Activated naive CD8-positive, alpha-beta T cell treated with anti-CD3 and anti-CD28 coated beads, Interleukin-2, amount 50 U/mL, for 24 hours (primary cell): ENCODE measurements at places on chromosomes 13 and 19.
A peak's percentile ranks its signal among the peaks of the same experiment; 100 is the strongest.

DNA sequence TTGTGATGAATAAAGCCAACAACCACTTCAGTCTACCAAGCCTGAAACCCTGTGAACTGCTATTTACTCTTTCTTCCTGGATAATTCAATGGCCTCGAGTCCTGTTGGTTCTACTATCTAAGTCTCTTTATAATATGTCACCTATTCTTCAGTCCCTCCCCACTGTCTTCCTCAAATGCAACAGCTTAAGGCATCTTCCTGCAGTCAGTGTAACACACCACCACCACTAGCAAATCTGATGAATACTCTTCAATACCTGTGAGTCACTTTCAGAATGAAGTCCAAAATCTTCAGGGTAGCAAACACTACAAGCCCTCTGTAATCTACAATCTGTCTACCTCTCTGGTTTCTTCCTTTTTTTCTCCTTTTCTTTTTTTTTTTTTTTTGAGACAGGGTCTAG, 32.9 kb downstream of the ZDHHC20 start:
- no peak for DNase-seq

- DNase-seq = no peak
Observed at GRCh38 chr19:9531933-9532332, 6.5 kb downstream of the ZNF426 start.

DNA sequence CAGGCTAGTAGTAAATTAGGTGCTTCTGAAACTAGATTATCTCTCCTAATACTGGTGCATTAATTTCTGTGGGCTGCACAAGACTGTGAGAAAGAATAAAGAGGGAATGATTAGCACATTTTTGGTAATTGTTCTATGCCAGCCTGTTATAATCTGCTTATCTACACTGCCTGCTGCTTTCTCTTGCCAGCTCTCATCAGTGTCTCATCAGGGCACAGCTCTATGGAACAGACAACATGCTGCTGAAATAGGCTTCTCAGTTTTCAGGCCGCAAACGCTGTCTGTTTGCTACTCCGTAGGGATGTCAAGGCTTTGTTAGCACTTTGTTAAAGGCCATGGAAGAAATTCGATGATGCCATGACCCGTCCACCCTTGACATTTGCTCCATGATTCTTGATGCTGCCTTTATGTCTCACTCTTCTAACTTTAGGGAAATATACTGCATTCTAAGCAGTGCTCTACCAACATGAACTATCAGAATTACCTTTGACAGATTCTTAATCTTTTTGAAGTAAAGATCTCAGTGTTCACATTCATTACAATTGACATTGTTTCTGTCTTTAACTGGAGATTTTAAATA, 84.0 kb upstream of the PRR20A start:
- no peak for DNase-seq

DNA sequence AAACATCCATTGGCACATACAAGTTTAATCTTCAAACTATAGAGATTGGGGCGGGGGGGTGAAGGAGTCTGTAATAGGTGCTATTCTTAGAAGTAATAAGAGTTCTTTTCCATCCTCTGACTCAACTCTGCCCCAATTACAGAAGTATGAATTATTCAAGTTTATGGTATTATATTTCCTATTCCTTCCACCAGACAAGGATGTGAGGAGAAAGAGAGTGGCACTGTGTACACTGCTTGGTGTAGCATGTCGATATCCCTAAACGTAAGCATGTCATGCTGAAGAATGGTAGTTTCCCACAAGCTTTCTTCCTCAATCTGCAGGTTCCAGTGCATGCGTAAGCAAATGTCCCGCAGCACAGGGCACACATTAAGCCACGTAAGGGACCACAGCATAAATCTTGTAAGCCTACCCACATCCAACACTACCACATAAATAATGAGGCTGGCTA, 14.1 kb downstream of the BRD4 start:
- no peak for DNase-seq

DNA sequence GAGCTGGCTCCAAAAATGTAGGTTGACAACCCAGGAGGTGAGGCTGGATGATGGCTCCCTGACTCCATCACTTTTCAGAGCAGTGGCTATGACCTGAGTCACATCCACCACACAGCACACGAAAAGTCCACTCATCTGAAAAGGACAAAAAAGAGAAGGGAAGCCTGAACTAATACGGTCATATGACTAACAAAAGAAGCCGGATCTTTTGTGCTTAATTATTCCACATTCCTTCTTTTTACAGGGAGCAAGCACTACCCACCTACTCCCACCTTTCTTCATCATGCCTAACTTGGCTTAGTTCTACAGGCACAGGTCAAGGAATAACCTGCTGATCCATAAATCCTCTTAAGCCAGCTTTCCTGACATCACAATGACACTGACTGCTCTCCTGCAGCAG, 601.3 kb upstream of the MIR17HG start:
- DNase-seq = no peak

- DNase-seq = no peak
Observed at GRCh38 chr19:51726049-51726448, 2.3 kb upstream of the HAS1 start.

DNA sequence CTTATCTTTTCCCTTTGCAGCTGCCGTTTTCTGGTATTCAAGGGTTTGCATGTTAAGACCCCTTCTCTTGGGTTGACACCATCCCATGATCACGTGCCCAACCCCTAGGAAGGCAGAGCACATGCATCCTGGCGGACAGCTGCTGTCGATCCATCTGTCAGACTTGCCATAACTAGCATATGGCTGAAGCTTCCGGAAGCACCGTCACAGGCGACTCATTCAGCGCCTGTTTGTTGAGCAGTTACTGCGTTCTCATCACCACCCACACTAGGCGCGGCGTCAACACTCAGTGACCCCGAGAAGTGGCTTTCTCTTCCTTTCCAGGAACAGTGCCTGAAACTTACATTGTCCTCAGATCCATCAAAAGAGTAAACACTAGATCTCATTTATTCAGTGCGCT, 93.6 kb downstream of the SOX1 start:
- DNase-seq = no peak

GRCh38 chr19:30760014-30760413, 387.8 kb downstream of the ZNF536 start:
- DNase-seq = no peak

GRCh38 chr13:67620665-67621064, 390.5 kb upstream of the PCDH9 start:
- DNase-seq = no peak

DNA sequence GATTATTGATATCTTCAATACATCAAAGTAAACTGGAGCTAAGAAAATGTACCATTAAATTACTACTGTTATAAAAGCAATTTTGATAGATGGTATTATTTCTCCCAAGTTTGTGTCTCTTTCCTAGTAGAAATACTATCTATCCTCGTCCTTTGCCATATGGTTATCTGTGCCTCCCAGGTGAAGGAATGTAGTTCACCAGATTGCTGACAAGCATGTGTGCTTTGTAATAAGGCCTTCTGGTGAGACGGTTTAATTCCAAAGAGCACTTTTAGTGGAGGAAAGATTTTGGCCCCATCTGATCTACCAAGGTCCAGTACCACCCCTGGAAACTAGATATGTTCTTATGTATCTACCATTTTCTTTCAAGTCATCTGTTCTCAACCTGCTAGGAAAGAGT, 243.6 kb downstream of the DLEU7 start:
- DNase-seq = no peak

DNA sequence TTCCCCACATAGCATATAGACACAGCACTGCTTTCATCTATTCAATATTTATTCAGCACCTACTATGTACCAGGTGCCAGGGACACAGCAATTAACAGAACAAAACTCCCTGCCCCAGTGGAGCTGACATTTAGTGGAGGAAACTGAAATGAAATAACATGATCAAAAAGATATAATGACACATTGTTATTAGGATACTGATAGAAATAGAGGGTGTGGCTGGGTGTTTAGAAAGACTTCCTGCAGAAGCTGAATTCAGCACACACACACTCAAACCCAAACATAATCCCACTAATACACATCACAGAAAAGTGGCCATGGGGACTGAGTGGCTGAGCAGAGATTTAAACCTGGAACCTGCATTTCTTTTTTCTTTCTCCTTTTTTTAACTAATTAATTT, 3.8 kb upstream of the CDC37 start:
- DNase-seq = no peak

- no peak for DNase-seq
Observed at GRCh38 chr13:50403311-50403710, 388.1 kb downstream of the KCNRG start.

- DNase-seq = no peak
Observed at GRCh38 chr19:41218615-41219507, at the start of gene AXL. Gene AXL (plus strand): TSS chr19:41219223. CDS start chr19:41219393, 170 bp downstream.

GRCh38 chr19:11203194-11204075, 6.1 kb upstream of the KANK2 start:
- DNase-seq = peak; percentile 65

GRCh38 chr13:44259045-44260027, 114.3 kb upstream of the SERP2 start:
- DNase-seq = peak; percentile 75

- DNase-seq = no peak
Observed at GRCh38 chr19:43818500-43818899, 8.6 kb upstream of the ZNF283 start.
